ENCODE measurements at places on chromosomes 4 and X.

DNA sequence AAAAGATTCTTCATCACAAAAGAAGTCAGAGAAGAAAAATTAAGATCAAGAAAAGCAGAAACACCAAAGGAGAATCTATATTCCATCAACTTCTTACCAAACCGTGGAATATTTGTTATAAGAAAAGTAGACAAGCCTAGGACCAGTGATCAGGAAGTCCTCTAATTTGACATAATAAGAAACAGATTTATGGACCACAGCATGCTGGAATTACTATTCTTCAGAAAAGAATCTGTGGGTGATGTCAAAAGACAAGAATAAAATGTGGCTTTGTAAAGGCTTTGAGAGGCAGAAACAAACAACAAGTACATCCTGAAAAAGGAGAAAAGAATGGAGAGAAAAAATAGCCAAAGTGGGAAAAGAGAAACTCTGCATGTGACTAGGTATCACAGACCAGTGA lies 123.3 kb downstream of the SLC10A7 start:
- no peak for DNase-seq

- DNase-seq: no peak
These were observed 32.3 kb downstream of the VEGFC start for GRCh38 chr4:176760471-176760870.

DNA sequence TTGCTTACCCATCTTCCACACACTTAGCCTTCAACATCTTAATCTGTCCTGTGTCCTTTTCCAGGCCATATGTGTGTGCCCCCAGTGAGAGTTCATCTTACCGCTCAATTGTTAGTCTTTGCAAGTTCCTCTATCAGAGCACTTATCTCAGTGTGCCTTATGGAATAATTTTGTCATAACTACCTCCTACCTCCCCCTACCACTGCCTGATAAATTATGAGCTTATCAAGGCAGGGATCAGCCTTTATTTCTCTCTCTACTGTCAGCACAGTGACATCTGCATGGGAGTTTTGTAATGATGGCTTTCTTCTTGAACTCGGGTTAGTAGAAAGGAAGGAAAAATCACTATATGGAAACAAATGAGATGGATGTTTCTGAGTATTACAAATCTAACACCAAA lies 53.2 kb downstream of the MTM1 start:
- no peak for DNase-seq

DNA sequence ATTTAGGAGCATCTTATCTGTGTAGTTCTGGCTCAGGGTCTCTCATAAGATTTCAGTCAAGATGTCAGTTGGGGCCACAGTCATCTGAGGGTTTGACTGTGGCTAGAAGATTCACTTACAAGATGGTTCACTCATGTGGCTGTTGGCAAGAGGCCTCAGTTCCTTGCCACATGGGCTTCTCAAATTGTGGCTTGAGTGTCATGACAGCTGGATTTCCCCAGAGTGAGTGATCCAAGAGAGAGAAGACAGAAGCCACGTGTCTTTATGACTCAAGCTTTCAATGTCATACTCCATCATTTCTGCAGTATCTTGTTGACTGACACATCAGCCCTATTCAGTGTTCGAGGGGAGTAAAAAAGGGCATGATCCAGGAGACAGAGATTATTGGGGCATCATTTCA lies 131.3 kb upstream of the AP1S2 start:
- no peak for DNase-seq

DNA sequence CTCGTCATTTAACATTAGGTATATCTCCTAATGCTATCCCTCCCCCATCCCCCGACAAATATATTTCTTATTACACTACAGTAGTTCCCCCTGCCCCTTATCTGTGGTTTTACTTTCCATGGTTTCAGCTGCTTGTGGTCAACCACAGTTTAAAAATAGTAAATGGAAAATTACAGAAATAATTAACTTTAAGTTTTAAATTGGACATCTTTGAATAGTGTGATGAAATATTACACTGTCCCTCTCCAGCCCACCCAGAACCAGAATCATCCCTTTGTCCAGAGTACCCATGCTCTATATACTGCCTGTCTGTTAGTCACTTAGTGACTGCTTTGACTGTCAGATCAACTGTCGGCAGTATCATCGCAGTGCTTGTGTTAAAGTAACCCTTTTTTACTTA lies 47.4 kb upstream of the VEGFC start:
- DNase-seq: no peak

GRCh38 chr4:101142259-101142658 lies 205.1 kb downstream of the PPP3CA start:
- DNase-seq: no peak

DNA sequence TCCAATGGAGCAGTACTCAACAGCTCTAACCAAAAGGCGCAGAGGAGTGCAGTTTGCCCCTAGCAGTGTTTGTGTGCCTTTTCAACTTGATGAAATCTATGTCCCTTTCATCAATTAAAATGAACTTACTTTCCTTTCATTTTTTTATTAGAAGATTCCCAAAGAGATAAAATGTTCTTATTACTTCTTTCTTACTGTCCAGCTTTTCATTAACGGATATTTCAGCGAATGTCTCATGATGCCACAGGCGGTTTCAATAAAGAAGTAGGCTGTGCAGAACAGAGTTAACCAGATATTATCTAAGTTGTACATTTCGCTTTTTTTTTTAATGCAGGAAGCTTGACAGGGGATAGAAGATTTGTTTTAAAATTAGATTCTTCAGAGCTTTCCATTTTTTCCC lies 3.4 kb upstream of the MAOB start:
- no peak for DNase-seq

Measured in muscle of arm (tissue), 14 donors.